ENCODE measurements at places on chromosomes 3 and 15. TPM values are rescaled to one million over a fixed set of nuclear protein-coding genes. Genes with fewer than 3 reads are reported as not detected.
A peak's percentile ranks its signal among the peaks of the same experiment; 100 is the strongest.

DNA sequence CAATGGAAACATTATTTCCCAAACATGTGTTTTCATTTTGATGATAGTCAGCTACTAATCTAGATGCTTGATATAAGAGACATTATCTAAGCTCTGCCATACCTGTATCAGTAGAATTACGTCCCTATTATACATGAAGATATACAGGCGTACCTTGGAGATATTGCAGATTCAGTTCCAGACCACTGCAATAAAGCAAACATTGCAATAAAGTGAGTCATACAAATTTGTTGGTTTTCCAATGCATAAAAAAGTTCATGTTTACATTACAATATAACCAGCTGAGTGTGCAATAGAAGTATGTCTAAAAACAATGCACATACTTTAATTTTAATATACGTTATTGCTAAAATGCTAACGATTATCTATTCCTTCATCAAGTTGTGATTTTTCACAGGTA, 236.0 kb upstream of the ZNF717 start:
- no peaks in the 10 kb centered on the region for H3K36me3 ChIP-seq
- H3K27me3 ChIP-seq, result no peaks in the 10 kb centered on the region
- peak; percentile 23 for DNase-seq
- H3K27ac ChIP-seq, result no peak overlapping the region
- H3K4me3 ChIP-seq, result no peak overlapping the region
- H3K4me1 ChIP-seq, result 0 out of 2 replicates have a peak, but pooled peaks cover 3% of the 10 kb centered on the region

DNA sequence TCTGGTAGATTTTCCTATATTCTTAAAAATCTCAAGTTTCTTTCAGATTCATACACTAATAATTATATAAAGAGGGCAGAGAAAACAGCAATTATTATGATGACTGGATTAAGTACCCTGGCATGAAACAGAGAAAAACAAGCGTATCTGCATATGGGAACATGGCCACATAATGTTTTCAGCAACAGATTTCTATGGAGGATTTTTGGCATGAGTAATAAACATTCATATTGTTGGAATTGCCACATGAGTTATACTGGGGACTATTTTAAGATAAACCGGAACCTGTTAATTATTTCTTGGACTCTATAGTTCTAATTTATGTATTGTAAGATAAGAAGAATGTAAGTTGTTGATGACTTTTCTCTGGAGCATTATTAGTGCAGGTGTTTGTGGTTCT, 112.7 kb downstream of the OXSM start:
- H3K36me3 ChIP-seq, result no peaks in the 10 kb centered on the region
- peaks cover 2% of the 10 kb centered on the region for H3K4me1 ChIP-seq
- no peaks in the 10 kb centered on the region for H3K27me3 ChIP-seq
- H3K4me3 ChIP-seq, result no peak overlapping the region

The PLA2G4D gene
- not detected for total RNA-seq

GRCh38 chr3:53999725-54000124, 108.1 kb upstream of the SELENOK start:
- H3K36me3 ChIP-seq, result no peaks in the 10 kb centered on the region
- H3K27me3 ChIP-seq, result no peaks in the 10 kb centered on the region
- H3K27ac ChIP-seq, result no peak overlapping the region
- no peaks in the 10 kb centered on the region for H3K4me1 ChIP-seq
- H3K4me3 ChIP-seq, result no peak overlapping the region
- no peak for DNase-seq

The TERC gene
- total RNA-seq, result 57.0 TPM

GRCh38 chr15:41633609-41634008, 26.6 kb upstream of the MGA start:
- H3K36me3 ChIP-seq, result no peaks in the 10 kb centered on the region
- no peaks in the 10 kb centered on the region for H3K27me3 ChIP-seq
- H3K27ac ChIP-seq, result no peak overlapping the region
- DNase-seq, result no peak
- H3K4me3 ChIP-seq, result no peak overlapping the region

The IGSF10 gene
- under 0.01 TPM for total RNA-seq

The CISH gene
- total RNA-seq, result 0.90 TPM

DNA sequence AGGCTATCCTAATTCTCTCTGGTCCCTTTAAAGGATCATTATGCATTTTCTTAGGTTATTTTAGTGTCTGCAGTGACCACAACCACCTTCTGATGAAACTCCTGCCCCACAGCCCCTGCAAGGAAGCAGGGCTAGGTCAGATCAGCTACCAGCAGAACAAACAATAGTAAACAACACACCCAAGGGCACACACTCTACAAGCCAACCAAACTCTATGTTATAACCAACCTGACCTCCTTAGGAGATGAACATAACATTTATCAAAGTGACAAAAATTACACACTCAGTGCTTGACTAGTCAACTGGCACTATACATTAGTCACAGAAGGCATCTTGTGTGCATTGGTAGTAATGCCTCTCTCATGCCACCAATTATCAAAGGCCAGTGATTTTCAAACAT, 17.3 kb downstream of the DENND6A start:
- H3K36me3 ChIP-seq, result peaks cover 4% of the 10 kb centered on the region
- no peak overlapping the region for H3K27ac ChIP-seq
- peaks cover 1% of the 10 kb centered on the region for H3K4me1 ChIP-seq
- no peak overlapping the region for H3K4me3 ChIP-seq

DNA sequence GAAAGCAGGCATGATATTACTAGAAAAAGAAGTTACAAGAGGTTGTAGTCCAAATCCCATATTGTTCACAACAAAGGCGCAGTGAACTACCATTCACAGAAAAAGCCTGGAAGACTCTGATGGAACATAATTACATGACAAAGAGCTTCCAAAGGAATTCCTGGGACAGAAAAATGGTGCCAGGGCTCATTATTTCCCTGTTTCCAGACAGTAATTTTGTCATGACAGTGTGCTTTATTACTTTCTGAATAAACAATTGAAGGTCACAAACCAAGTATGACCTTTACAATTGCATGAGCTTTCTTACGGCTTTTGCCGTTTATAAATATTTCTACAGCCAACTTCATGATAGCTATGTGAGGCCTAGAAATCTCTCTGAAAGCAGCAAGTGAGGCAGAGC, 61.0 kb downstream of the CYFIP1 start:
- H3K36me3 ChIP-seq, result peaks cover 43% of the 10 kb centered on the region
- no peak for DNase-seq
- H3K27ac ChIP-seq, result no peak overlapping the region
- no peak overlapping the region for H3K4me3 ChIP-seq
- no peaks in the 10 kb centered on the region for H3K27me3 ChIP-seq

DNA sequence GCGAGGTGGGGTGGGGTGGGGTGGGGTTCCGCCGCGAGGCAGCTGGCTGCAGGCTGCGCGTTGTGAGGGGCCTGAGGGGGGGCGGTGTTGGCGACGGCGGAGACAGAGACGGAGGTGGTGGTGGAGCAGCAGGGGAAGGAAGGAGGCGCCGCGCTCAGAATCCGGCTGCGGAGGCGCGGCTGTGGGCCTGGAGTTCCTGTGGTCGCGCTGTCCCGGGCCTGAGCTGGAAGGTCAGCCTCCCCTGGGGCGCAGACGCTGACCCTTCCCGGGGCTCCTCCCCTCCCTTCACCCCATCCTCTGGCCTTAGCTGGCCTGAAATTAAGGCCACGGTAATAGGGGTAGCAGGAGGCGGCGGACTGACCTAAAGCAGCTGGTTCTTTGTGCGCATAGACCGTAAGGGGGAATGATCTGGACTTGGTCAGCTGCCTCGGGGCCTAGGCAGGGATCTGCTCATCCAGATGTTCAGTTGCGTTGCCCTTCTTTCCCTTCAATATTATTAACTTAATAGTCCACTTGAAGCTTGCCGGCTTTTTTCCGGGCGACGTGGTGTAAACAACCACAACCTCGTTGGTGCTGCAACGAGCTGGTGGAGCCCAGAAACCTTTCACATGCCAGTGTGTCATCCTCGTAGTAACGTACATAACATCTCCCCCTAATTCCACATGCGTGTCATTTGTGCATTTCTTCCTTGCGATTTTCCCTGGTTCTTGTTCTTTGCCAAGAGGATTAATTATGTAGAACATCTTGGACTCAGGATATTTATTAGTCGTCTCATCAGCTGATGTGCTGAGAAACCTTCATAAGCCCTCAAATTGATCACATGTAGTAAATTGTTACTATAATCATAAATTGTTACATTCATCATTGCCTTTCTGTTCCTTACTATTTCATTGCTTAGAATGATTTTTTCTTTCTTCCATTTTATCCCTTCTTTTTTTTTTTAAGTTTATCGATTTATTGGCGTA, 626 bp downstream of the SEC62 start:
- peaks cover 3% of the 10 kb centered on the region for H3K27me3 ChIP-seq
- H3K4me1 ChIP-seq, result peaks cover 2% of the 10 kb centered on the region
- peak overlapping the region; percentile 89 for H3K27ac ChIP-seq

- H3K27ac ChIP-seq, result no peak overlapping the region
- H3K4me1 ChIP-seq, result peaks cover 12% of the 10 kb centered on the region
- peak; percentile 39 for DNase-seq
- no peak overlapping the region for H3K4me3 ChIP-seq
- peaks cover 5% of the 10 kb centered on the region for H3K36me3 ChIP-seq
These were observed 404.6 kb downstream of the LPP start for GRCh38 chr3:188558343-188559071.

Measured in IMR-90 (cell line).